A549 treated with DMSO at 1 μM for 4 hours (cell line): ENCODE measurements at places on chromosomes 13 and 19. TPM values are rescaled to one million over a fixed set of nuclear protein-coding genes. Genes with fewer than 3 reads are reported as not detected.

C2CD4C gene
- total RNA-seq = 0.22 to 0.60 TPM (median 0.58 TPM) in 5 replicates

KIR3DL1 gene
- total RNA-seq = not detected in 5 replicates

OR7D2 gene
- not detected in 5 replicates for total RNA-seq

ADGRE1 gene
- 4.6 to 6.8 TPM (median 5.3 TPM) in 5 replicates for total RNA-seq

RFPL4AL1 gene
- total RNA-seq = 0.12 to 0.34 TPM (median 0.12 TPM) in 3 of 5 replicates, not detected in the others

ZNF813 gene
- total RNA-seq = 0.16 to 0.80 TPM (median 0.26 TPM) in 5 replicates

MYBPC2 gene
- total RNA-seq = not detected in 5 replicates

SIGLEC12 gene
- not detected in 5 replicates for total RNA-seq

PTH2 gene
- not detected in 5 replicates for total RNA-seq

CLEC11A gene
- 6.4 to 10.5 TPM (median 9.0 TPM) in 5 replicates for total RNA-seq

AMH gene
- 9.5 to 25.2 TPM (median 16.0 TPM) in 5 replicates for total RNA-seq

ILF3 gene
- total RNA-seq = 169 to 194 TPM (median 184 TPM) in 5 replicates

CD37 gene
- total RNA-seq = not detected in 5 replicates

CBY2 gene
- total RNA-seq = not detected in 5 replicates

PCP2 gene
- total RNA-seq = not detected in 5 replicates

NLRP11 gene
- 0.02 TPM in 1 of 5 replicates, not detected in the others for total RNA-seq

DLEU7 gene
- not detected in 5 replicates for total RNA-seq

DBP gene
- total RNA-seq = 1.5 to 2.6 TPM (median 2.2 TPM) in 5 replicates

ZNF568 gene
- total RNA-seq = 0.68 to 1.4 TPM (median 1.0 TPM) in 5 replicates

CDADC1 gene
- 6.1 to 10.0 TPM (median 8.3 TPM) in 5 replicates for total RNA-seq

UPK1A gene
- total RNA-seq = 0.64 to 1.2 TPM (median 0.84 TPM) in 5 replicates

RASGRP4 gene
- total RNA-seq = 0.07 TPM in 2 of 5 replicates, not detected in the others

VSTM1 gene
- 0.48 to 1.0 TPM (median 0.62 TPM) in 5 replicates for total RNA-seq

ZNF780B gene
- 4.5 to 7.9 TPM (median 6.9 TPM) in 5 replicates for total RNA-seq

ZNF229 gene
- total RNA-seq = 2.6 to 3.5 TPM (median 3.1 TPM) in 5 replicates

ZNF264 gene
- 6.7 to 9.4 TPM (median 8.1 TPM) in 5 replicates for total RNA-seq

CYP4F2 gene
- total RNA-seq = 0.07 to 0.20 TPM (median 0.11 TPM) in 4 of 5 replicates, not detected in the other

ZNF416 gene
- 4.0 to 4.9 TPM (median 4.6 TPM) in 5 replicates for total RNA-seq

ONECUT3 gene
- 0.01 TPM in 1 of 5 replicates, not detected in the others for total RNA-seq

IL17D gene
- total RNA-seq = 1.0 to 1.3 TPM (median 1.1 TPM) in 5 replicates

PRRG2 gene
- total RNA-seq = 0.54 to 1.2 TPM (median 0.87 TPM) in 5 replicates

ATP8A2 gene
- 0.01 TPM in 2 of 5 replicates, not detected in the others for total RNA-seq

F2RL3 gene
- total RNA-seq = not detected in 5 replicates

KDM4B gene
- total RNA-seq = 5.2 to 8.1 TPM (median 6.9 TPM) in 5 replicates
